Stimulated activated CD8-positive, alpha-beta memory T cell treated with anti-CD3 and anti-CD28 coated beads, Interleukin-2, amount 100 ng/mL, for 48 hours (primary cell): ENCODE measurements at places on chromosomes 2 and 18.

DNA sequence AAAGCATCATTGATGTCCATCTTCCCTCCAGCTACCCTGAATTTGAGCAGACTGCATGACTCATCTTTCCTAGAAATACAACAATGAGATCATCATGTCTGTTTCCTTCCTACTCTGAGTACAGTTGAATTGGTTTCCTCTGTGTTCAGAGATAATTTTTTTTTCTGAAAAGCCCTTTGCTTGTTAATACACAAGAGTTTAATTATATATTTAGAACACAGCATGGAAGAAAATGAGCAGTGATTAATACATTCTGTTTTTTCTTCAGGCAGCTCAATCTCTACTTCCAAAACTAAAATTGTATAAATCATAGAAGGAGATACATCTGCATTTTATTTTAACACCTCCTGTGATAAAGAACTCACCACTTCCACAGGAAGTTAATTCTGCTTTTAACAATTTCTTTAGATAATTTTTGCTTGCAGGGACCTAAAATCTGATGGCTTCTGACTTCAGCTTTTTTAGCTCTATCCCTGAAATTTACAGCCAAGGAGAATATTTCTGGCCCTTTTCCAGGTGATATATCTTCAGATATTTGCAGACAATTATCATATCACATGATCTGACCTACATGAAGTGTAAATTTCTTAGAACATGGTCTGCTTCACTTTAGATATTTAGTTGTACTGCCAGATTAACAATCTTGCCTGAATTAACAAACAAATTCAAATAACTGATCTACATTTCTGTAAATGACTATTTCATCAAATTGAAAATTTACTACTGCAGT lies 249.0 kb downstream of the TRIB2 start:
- no peak for DNase-seq

DNA sequence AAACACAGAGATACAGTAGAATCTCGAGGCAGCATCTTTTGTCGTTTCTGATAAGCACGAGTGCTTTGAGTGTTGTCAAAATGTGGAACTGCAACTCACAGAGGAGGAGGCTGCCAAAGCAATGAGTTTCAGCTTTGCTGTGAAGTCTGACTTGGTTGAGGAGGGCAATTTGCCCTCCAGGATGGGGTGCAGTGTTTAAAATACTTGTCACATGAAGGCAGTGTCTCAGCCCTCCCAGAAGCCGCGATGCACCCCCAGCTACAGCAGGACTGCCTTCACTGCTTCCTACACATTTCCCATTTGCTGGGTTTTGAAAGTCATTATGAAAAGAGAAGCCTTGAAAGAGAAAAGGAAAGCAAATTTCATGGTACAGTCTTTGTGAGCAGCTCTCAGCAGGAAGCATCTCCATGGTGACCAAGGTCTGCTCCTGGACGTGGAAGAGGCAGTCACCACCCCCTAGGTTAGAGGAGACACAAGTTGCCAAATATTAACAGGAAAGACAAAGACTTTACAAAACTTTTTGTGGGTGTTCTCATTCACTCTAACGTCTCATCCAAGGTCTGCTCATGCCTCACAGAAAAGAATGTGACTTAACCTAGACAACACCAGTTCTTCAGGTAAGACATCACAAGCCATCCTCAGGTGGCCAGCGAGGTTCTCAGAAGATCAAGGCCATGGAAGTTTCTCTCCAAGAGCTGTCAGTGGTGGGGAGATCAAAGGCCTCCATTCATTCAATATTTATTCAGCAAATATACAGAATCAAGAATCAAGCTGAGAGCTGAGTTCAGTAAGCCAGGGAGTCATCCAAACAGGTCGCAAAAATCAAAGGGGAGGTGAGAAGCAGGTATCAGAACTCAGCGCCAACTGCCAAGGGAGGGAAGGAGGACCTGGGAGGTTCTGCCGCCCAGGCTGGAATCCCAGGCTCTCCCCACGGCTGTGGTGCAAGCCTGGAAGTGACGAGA lies 476.0 kb downstream of the EIPR1 start:
- DNase-seq = no peak

DNA sequence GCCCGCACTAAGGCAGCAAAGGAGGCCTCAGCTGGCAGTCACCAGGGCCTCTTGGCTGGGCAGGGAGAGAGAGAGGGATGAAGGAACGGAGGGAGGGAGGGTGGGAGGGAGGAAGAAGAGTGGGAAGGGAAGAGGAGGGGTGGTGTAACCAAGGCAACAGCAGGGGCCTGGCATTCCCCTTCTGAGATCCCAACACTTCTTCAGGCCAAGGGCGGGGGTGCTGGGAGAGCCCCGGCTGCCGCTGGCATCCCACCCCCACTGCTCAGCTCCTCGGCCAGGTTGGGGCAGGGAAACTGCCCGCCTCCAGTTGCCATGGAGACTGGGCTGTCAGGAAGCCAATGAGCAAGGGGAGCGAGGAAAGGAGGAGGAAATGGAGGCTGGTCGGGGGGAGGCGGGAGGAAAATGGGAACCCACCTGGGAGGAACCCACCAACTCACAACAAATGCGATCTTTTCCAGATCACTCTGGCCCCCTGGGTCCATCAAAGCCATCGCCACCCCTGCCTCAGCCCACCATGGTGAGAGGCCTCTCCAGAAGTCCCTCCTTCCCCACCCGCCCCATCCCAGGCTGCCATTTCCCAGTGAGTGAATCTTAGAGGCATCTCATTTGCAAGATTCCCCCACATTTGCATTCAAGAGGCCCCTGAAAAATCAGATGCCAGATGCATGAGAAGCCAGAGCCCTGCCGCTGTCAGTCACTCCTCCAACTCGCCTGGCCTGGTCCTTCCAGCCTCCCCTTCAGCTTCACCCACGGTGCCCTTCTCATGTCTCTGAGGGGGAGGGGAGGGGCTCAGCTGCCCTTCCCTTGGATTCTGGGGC lies 12.4 kb downstream of the SH2D6 start:
- DNase-seq = no peak

GRCh38 chr18:8538935-8539334 lies 70.3 kb upstream of the RAB12 start:
- DNase-seq = no peak

- no peak for DNase-seq
Measured at GRCh38 chr18:54119524-54120019, 104.9 kb downstream of the MBD2 start.

DNA sequence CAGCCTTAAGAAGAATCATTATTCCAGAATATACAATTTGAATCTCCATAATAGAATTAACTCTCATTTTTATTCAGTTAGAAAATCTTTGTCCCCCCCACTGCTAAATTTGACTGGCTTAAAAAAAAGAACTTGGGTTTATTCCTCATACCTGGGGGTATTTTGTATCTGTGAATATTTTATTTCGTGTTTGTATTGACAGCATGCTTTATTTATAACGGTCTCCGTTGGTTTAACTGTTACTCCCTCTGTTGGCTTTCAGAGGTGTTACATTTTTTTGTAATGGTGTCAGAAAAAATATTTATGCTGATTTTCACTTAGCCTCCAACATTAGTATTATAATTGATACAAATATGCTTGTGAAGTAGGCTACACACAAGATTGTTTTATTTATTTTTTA lies 109.1 kb downstream of the HAUS1 start:
- DNase-seq = no peak

GRCh38 chr2:102433973-102434654 lies 11.2 kb downstream of the IL18RAP start:
- no peak for DNase-seq

DNA sequence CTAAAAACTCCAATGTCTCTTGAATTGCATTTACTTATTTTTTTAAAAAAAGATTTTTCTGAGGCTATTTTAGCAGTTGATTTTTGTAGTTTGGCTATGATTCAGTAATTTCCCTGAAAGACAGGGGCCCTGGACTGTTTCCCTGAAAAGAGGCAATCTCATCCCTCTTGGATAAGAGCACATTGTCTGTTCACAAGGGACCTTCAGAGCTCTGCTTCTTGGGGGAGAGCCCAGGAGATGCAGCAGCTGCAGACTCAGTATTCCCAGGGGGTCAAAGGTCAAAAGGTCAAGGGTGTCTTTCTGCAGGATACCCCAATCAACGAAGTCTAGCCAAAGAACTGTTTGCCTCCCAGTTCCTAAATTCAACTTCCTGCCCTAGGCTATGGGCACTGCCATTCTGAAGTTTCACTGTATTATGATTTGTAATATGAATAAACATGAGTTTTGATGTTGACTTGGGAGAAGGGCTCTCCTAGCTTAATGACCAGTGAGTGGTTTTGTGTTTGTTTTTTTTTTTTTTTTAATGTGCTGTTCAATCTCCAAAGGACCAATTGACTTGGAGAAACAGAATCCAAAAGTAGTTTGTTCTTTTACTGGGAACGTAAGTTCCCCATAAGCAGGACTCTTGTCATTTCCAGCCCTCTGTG lies 157.0 kb upstream of the SERPINE2 start:
- no peak for DNase-seq

DNA sequence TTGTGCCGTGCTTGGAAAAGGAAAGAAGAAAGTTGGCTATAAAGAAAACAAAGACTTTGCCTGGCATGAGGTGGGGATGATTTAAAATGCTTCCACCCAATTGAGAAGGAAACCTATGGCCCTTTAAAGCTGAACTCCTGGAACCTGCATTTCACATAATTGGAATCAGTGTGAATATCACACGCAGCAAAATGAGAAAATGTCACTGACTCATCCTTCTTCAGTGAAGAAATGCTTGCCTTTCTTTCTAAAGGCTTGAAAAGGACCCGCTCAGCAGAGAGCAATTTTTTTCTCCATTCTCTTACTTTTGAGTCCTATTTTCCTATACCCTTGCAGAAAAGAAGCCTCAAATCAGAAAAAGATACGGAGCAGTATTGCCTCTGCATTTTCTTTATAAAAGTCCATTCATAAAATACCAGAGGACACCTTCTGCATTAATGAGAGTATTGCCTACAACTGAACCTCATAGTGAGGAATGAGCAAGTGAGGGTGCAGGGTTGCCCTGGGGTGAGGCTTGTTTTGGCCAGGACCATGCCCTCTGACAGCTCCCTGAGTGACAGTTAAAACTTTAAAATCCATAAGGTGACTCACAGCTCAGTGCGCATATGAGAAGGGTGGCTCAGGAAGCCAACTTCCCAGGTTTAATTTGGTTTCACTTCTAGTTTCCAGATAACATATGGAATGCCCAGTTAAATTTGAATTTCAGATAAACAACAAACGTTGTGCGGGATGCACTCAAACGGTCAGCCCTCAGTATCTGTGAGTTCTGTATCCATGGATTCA lies 191.9 kb upstream of the GYPC start:
- DNase-seq = no peak

- DNase-seq = no peak
Measured at GRCh38 chr2:83115606-83116005, 1343.5 kb downstream of the SUCLG1 start.
